ENCODE measurements at places on chromosomes 2 and 18. TPM values are rescaled to one million over a fixed set of nuclear protein-coding genes. Genes with fewer than 3 reads are reported as not detected.

Gene DPP4
- 0.25 TPM for total RNA-seq

Gene ACADL
- total RNA-seq: 0.32 TPM

Gene KCNK3
- 1.2 TPM for total RNA-seq

Gene LHCGR
- total RNA-seq: 0.40 TPM

Gene NMUR1
- not detected for total RNA-seq

Gene MARCHF4
- 1.7 TPM for total RNA-seq

Gene POLE4
- total RNA-seq: 41.5 TPM
